Activated CD4-positive, alpha-beta T cell treated with anti-CD3 and anti-CD28 coated beads for 4 hours (primary cell): ENCODE measurements at places on chromosomes 6 and 20.

- no peak for DNase-seq
Observed at GRCh38 chr6:1623769-1624057, 14.0 kb downstream of the FOXC1 start.

DNA sequence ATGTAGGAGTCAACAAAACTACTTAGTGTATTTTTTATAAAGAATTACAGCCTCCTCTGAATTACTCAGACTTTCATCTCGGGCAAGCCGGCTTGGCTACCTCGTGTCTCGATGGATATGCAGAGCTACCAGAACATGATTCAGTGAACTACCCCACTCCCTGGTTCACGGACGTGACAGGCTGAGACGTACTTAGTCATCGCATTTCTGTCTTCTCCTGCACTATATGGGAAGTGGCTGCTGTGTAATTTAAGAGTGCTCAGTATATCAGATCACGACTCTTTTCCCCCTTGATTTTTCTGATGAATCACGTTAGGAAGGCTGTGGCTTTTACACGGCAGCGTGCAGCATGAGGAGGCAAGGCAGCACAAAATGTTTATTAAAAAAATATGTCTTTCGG, 302.7 kb upstream of the ZFP64 start:
- DNase-seq, result peak; percentile 66

DNA sequence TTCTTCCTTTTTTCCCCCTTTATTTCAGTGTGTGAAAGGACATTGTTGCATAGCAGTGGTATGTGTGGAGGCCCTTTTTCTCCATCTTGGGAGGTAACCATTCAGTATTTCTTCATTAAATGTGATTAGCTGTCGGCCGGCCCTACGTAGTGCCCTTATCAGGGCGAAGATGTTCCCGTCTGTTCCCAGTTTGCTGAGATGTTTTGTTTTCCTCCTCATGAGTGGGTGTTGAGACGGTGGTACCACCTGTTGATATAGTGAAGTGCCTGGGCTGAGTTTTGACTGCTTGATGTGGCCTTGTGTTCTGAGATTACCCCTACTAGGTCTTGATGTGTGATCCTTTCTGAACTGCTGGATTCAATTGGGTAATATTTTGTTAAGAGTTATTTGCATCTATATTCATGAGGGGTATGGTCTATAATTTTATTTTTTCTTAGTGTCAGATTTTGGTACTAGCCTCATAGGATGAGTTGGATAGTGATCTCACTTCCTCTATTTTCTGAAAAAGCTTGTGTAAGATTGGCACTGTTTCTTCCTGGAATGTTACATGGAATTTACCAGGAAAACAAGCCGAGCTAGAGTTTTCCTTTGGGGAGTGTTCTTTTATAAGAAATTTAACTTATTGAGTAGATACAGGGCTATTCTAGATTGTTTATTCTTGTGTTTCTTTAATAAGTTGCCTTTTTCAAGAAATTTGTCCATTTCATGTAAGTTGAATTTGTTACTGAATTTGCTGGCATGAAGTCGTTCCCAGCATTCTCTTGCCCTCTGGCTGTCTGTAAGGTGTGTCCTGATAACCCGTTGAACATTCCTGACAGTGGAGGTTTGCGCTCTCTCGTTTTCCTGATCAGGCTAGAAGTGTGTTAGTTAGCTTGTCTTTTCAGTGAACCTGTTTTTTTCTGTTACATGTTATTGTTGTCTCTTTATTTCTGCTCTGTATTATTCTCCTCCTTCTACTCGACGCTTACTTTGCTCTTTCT, 4.3 kb downstream of the MTG2 start:
- DNase-seq, result no peak

GRCh38 chr6:33344701-33345697, 27.5 kb upstream of the ZBTB22 start:
- peak; percentile 68 for DNase-seq

- DNase-seq, result no peak
Observed at GRCh38 chr6:110188791-110189190, 8.6 kb downstream of the CDC40 start.

- peak; percentile 58 for DNase-seq
Observed at GRCh38 chr6:109454496-109455436, 806 bp downstream of the MICAL1 start.

DNA sequence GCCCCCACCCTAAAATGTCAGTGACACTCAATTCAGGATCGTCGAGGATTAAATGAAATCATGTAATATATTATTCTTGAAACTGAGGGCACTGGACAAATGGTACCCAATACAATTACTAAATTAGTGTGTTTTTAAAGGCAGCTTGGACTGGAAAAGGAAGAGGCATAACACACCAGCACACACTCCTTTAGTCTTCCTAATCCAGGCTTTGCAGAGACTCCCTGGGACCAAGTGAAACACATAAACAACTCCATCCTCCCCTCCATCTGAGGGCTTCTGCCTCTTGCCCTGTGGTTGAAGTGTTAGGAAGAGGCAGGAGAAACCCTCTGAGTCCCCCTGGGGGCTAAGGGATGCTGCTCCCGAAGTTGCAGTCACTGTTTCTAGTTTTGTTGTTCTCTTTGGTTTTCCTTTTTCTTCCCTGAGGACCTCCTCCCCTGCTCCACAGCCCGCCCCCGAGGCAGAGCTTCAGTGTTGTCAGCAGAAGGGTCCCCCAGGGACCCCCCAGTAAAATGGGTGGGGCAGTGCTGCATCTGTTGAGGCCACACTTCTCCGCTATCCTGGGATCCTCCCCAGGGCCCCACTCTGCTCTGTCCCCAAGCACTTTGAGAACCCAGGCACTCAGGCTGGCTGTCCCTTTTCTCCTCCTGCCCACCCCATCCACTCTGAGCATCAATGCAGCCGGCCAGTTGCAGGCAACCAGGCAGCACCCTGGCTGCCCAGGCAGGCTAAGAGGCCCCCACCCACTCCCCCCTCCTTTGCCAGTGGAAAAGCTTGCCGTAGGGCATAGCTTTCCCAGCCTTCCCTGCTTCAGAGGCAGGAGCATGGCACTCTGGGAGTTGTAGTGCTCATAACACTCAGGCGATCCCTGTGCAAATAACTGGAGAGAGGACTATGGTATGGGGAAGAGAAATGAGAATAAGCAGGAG, 5.9 kb downstream of the TMEM63B start:
- DNase-seq, result no peak

DNA sequence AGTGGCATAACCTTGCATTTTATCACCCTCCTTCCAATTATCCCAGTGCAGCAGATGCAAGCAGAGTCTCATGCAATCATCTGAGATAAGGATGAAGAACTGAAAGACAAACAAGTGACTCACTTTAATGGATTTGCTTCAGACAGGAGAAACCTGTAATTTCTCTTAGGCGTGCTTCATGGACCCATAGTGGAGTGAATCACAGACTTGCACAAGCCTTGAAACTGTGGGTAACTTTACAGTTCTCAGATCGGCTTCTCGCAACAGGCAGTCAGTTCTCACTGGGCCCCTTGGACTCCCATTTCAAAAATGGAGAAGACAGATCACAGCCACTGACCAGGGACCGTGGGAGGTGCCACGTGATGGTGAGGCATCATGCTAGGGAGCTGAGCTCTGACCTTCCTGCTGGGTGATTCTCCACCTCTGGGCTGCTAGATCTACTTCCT, at the start of gene ADGRF4:
ADGRF4 (plus strand) TSS at position 239 of the 446 bp plus-strand sequence. CDS start 8,666 bp downstream, outside the sequence.
- DNase-seq, result no peak

GRCh38 chr6:498795-499231, 107.3 kb downstream of the IRF4 start:
- DNase-seq, result peak; percentile 41
